GM20000 (cell line): ENCODE measurements at places on chromosomes 2 and 18.

DNA sequence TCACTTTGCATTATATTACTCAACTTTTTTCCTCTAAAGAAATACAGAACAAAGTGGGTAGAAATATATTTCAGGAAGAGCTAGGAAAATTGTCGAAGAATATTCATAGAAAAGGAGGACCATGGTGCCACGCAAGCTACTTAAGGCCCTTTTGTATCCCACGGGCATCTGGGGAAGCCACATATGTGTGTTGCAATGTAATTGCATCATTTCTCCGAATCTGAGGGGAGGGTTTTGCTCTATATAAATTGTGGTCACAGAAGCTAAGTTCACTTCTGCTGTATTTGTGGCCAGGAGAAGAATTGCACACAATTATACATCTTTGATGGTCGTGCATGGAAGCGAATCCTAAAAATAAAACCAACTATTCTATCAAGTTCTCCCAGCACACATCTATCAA, 360.3 kb downstream of the IRS1 start:
- no peak for DNase-seq

DNA sequence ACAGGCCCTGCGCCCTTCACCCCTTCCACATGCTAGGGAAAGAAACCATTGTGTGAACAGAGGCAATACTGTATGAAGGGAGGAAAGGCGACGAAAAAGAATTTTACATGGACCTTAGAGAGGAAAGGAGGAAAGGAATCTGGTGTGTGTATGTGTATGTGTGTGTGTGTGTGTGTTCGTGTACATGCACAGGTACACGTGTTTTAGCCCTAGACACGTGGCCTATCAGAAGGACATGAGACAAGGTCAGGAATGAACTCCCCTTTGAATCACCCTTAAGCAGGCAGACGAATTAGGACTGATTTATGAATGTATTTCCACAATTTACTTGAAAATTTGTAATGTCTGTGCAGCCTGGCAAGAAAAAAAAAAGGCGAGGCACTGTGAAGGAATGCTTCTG, 276.0 kb downstream of the ZNF516 start:
- no peak for DNase-seq

DNA sequence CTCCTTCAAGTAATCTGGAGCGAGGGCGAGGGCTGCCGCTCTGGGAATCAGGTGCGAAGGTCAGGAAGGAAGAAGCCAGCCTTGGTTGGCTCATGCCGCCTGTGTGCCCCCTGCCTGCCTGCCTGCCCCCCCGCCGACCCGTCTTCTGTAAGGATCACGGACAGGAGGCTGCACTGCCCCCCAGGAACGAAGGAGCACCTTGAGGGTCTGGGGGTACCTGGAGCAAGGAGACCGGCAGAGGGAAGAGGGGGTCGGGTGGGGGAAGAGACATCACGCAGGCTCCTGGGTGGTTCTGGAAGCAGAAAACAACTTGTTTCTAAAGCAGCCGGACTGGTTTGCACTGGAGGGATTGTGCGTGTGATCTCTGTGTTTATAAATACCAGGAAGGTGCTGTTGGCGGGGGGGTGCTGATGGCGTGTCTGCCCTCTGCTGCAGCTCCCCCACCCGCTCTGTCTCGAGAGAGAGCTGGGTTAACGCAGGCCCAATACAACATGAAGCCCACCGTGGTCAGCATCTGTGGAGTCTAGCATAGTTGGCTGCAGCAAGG, 1.7 kb downstream of the FOSL2 start:
- DNase-seq: no peak

DNA sequence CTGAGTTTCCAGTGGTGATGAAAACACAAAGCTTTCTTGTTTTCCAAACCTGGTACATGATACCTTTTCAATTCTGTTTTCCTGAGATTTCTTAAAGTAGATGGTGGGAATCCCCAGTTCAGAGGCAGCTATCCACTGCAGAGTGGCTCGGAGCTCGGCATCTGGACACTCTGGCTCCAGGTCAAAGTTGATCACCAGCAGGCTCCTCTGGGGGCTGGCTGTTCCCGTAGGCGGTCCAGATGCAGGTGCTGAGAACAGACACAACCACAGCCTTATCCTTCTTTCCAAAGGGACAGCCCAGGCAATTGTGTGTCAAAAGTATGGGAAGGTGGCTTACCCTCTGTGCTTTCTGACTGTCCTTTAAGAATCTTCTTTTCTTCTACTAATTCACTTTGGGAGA, 119.5 kb downstream of the DAW1 start:
- DNase-seq: no peak

DNA sequence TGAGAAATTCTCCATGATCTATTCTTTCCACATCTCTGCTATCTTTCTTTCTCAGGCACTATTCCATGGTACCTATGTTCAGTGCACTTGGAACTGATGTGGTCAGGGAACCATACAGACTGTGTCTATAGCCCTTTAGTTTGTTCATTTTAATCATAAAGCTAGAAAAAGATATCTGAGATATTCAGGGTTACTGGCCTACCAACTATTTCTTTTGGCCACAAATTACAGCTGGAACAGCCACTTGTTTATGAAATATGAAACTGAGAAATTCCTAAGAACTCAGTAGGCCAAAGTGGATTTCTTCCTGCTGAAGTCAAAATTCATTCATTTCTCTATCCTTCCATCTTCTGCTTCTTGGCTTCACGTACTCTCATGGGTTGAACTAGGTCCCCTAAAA, 22.8 kb upstream of the LYPD1 start:
- no peak for DNase-seq

- DNase-seq: no peak
Measured at GRCh38 chr18:48840491-48840877, 110.3 kb downstream of the SMAD7 start.

- no peak for DNase-seq
Measured at GRCh38 chr2:118808429-118808809, 39.0 kb downstream of the EN1 start.

GRCh38 chr18:48706731-48707130, 167.9 kb downstream of the CTIF start:
- DNase-seq: no peak
